ENCODE measurements at places on chromosomes 6 and 20. TPM values are rescaled to one million over a fixed set of nuclear protein-coding genes. Genes with fewer than 3 reads are reported as not detected.

DNA sequence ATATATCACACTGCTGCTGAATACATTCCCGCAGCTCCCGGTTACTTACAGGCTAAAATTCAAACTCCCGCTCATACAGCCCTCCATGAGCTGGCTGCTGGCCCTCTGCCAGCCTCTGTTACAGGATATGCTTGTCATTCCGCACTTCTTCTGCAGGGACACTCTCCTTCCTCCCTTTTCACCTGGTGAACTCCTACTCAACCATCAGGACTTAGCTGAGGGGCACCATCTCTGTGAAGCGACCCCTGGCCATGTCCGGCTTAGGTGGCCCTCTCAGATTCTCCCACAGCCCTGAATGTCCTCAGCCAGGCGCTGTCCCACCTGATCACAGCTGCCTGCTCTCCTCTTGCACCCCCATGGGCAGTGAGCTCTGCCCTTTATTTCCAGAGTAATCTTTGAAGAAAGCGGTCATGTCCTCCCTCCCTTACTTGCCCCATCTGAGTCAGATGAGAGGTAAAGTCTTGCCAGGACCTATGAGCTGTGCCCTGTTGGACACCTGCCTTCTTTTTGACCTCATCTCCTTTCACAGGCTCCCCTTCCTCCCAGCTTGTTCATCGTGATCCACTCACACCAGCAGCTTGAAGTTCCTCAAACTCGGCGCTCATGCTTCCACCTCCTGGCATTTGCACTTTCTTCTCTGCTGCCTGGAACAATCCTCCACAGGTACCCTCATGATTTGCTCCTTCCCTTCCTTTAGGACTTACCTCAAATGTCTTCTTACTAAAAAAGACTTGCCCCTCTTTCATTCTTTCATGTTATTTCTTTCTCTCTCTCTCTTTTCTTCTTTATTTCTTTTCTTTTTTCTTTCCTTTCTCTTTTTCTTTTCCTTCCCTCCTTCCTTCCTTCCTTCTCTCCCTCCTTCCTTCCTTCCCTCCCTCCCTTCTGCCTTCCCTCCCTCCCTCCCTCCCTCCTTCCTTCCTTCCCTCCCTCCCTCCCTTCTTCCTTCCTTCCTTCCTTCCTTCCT lies 5.6 kb downstream of the CYP24A1 start:
- H3K27ac ChIP-seq = no peak overlapping the region
- H3K27me3 ChIP-seq = no peaks in the 10 kb centered on the region
- H3K4me1 ChIP-seq = no peaks in the 10 kb centered on the region
- no peaks in the 10 kb centered on the region for H3K36me3 ChIP-seq

GRCh38 chr6:111559188-111560097 lies 46.2 kb downstream of the TRAF3IP2 start:
- peaks cover 17% of the 10 kb centered on the region for H3K4me1 ChIP-seq
- no peak for DNase-seq
- no peak overlapping the region for H3K4me3 ChIP-seq
- H3K27me3 ChIP-seq = no peaks in the 10 kb centered on the region

DNA sequence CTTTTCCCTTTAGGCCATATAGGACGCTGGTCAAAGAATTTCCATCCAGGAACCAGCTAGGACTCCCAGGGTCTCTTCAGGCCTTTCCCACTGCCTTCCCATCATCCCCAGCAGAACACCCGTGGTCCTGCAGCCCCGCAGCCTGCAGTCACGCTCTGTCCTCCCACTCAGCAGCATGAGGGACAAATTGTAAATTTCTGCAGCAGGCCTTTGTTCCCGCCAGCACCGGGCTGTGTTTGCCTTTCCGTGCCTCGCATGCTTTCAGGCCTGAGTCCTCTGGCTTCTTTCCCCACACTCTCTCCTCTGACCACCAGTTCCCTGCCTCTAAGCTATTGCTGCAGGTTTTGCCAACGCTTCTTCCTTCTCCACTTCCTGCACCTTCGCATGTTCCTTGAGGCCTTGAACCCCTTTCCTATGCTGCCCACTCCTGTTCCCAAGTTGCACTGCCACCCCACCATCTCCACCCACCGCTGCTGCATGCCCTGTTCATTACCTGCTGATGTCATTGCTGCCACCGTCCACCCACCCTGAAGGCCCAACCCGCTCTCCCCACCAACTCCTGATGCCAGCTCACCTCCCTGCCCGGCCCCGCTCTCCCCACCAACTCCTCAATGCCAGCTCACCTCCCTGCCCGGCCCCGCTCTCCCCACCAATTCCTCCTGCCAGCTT lies 49.8 kb downstream of the RNASET2 start:
- H3K27me3 ChIP-seq = no peaks in the 10 kb centered on the region
- H3K4me3 ChIP-seq = no peak overlapping the region
- no peaks in the 10 kb centered on the region for H3K4me1 ChIP-seq
- H3K27ac ChIP-seq = no peak overlapping the region
- DNase-seq = no peak

GRCh38 chr20:14444106-14444505 lies 106.7 kb upstream of the FLRT3 start:
- no peak for DNase-seq
- H3K27me3 ChIP-seq = no peaks in the 10 kb centered on the region
- no peaks in the 10 kb centered on the region for H3K4me1 ChIP-seq
- H3K4me3 ChIP-seq = no peak overlapping the region

DNA sequence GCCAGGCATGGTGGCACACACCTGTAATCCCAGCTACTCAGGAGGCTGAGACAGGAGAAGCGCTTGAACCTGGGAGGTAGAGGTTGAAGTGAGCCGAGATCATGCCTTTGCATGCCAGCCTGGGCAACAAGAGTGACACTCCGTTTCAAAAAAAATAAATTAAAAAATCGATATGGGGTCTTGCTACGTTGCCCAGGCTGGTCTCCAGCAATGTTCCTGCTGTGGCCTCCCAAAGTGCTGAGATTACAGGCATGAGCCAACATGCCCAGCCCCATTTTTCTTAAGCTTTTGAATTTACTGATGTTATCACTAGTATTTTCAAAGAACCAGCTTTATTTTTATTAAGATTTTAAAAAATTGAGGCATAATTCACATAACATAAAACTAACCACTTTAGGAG lies 23.6 kb downstream of the POLR1C start:
- H3K4me3 ChIP-seq = no peak overlapping the region
- H3K27me3 ChIP-seq = no peaks in the 10 kb centered on the region
- no peak overlapping the region for H3K27ac ChIP-seq
- DNase-seq = no peak
- H3K36me3 ChIP-seq = peaks cover 45% of the 10 kb centered on the region
- H3K4me1 ChIP-seq = no peaks in the 10 kb centered on the region

- no peaks in the 10 kb centered on the region for H3K27me3 ChIP-seq
- no peak for DNase-seq
- H3K4me1 ChIP-seq = peaks cover 13% of the 10 kb centered on the region
- no peak overlapping the region for H3K4me3 ChIP-seq
Measured at GRCh38 chr6:142568857-142569597, 267.2 kb downstream of the ADGRG6 start.

LY86 gene
- total RNA-seq = not detected

DLL1 gene
- 16.5 TPM for total RNA-seq

All from ascending aorta (tissue), 2 donors.